Stimulated activated CD4-positive, alpha-beta T cell treated with anti-CD3 and anti-CD28 coated beads, Interleukin-2, amount 100 ng/mL, for 24 hours (primary cell): ENCODE measurements at places on chromosomes 2 and 18.

DNA sequence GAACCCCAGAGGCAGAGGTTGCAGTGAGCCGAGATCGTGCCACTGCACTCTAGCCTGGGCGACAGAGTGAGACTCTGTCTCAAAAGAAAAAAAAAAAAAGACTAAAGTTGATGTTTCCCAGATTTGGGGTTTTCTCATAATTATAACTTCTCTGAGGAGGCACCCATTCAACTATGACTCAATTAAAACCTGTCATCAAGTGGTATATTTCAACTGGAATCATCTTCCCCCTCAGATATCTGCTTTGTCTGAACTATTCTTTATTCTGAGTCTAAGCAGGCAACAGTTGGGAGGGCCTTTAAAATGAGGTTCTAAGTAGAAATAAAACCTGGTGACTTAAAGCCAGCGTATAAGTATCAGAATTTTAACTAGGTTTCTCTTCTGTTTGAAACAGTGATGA lies 88.5 kb downstream of the PTRHD1 start:
- no peak for DNase-seq

GRCh38 chr2:40716879-40717278 lies 265.0 kb upstream of the SLC8A1 start:
- DNase-seq = no peak

GRCh38 chr2:65931056-65931455 lies 498.7 kb upstream of the SPRED2 start:
- DNase-seq = no peak

DNA sequence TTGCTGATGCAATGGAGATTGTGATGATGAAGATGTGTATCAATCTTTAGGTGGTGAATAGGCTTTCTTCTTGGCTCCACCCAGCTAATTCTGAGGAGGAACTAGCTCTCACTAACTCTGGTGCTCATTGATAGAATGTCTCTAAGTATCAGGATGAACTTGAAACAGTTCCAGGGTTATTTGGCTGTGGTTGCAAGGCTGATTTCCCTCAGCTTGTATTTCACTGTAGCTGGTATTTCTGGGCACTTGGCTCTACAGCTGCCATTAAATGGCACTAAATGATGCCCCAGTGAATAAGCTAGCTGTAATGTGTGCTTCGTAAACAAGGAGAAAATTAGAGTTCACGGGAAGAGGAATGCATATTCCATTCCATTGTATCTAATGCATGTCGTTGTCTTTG lies 241.2 kb downstream of the RPIA start:
- no peak for DNase-seq

DNA sequence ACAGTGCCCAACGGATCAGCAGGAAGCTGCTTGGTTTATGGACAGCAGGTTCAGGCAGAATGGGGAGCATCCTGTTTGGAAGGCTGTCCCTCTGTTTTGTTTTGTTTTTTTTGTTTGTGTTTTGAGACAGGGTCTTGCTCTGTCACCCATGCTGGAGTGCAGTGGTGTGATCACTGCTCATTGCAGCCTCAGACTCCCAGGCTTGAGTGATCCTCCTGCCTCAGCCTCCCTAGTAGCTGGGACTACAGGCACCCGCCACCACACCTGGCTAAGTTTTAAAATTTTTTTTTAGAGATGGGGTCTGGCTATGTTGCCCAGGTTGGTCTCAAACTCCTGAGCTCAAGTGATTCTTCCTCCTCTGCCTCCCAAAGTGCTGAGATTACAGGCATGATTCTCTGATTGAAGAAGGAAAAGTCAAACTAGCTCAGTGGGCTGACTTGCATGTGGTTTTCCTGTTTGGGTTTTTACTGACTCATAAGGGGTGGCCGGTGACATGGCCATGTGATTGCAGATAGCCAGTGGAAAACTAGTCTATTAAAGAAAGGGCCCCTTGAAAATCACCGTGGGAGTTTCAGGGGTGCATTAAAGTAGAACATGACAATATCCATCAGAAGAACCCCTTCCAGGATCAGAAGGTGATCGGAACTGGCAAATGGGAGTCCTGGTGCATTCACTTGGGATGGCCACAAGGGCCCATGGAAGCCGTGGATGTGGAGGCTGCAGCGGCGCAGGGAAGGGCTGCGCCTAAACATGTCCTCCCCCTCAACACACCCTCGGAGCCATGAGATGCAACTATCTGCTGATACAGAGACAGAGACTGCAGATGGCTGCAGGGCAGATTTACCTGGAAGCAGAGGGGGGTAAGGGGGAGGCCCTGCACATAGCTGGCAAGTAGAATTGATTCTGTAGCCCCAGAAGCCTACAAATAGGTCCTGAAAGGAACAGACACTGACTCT lies 26.5 kb downstream of the AQP12B start:
- no peak for DNase-seq
